ENCODE measurements at places on chromosomes 7 and 10.

GRCh38 chr7:101494602-101495329, 132.1 kb downstream of the COL26A1 start:
- DNase-seq, result peak; percentile 13

- DNase-seq, result no peak
These were observed 51.6 kb downstream of the NUDCD3 start for GRCh38 chr7:44438816-44439215.

- DNase-seq, result no peak
These were observed 72.8 kb downstream of the RHOBTB1 start for GRCh38 chr10:60871215-60871614.

DNA sequence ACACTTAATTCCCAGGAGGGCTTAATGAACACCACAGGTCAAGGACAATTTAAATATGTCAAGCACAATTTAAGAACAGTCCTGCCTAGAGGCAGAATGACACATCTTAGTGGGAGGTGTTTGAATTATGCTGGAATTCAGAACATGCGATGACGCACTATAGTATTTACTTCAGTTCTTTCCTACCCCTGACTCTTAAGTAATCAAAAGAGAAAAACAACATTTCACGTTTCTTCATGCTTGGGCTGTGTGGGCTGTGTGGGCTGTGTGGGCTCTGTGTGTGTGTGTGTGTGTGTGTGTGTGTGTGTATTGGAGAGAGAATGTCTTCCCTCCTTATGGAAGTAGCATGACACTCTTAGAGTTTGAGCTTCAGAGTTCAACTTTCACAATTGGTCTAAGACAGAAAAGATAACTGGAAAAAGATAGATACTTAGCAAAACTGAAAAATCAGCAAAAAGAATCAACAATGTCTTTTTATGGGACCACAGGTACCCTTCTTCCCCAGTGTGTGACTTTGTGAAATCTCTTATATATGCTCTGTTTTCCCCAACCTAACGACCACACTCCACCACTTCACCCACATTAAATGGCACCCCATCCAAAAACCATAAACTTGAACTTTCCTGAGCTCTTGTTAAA, 33.7 kb upstream of the CABCOCO1 start:
- peak; percentile 6 for DNase-seq

DNA sequence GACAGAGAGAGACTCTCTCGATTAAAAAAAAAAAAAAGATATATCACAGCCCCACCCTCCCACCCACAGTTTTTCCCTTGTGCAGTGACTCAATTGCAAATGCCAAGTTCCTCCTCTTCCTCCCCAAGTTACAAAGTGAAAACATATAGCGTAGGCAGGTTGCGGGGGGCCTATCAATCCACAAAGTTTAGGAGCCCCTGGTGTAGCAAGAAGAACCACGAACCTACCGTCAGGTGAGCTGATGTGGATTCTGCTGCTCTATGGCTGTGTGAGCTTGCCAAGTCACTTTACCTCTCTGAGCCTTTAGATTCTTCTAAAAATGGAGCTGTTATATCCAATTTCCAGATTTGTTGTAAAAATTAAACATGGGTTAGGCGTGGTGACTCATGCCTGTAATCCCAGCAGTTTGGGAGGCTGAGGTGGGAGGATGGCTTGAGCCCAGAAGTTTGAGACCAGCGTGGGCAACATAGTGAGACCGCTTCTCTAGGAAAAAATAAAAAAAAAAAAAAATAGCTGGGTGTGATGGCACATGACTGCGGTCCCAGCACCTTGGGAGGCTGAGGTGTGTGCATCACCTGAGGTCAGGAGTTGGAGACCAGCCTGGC, 8.2 kb upstream of the RHBDD2 start:
- no peak for DNase-seq

DNA sequence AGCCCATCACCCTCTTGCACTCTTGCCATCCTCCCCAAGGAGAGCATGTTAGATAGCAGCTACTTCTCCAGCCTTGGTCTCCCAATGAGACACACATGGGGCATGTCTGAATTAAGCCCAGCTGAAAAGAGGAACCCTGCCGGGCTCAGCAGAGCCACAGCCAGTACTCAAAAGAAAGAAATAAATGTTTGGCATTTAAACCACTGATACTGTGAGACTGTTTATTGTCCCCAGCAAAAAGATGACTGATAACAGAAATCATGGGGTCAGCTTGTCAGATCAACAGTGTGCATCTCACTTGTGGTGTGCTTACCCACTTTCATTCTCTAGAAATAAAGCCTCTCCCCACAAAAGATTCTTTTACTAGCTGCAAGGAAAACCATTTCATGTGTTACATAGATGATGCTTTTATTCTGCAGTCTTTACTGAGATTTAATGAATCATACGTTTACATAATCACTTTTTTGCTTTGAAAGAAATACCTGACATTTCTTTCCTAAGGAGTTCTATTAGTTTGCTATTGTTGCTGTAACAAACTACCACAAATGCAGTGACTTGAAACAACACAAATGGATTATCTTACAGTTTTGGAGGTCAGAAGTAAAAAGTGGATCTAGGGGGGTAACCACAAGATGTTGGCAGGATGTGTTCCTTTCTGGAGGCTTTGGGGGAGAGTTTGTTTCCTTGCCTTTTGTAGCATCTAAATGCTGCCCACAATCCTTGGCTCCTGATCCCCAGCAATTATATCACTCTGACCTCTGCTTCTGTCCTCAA, 20.9 kb downstream of the ANKRD7 start:
- no peak for DNase-seq

GRCh38 chr7:35726654-35727053, 31.7 kb upstream of the HERPUD2 start:
- peak; percentile 74 for DNase-seq

- peak; percentile 27 for DNase-seq
These were observed 1.3 kb downstream of the PFKFB3 start for GRCh38 chr10:6204063-6204340.

GRCh38 chr10:15627617-15628196, 92.0 kb downstream of the ITGA8 start:
- no peak for DNase-seq

DNA sequence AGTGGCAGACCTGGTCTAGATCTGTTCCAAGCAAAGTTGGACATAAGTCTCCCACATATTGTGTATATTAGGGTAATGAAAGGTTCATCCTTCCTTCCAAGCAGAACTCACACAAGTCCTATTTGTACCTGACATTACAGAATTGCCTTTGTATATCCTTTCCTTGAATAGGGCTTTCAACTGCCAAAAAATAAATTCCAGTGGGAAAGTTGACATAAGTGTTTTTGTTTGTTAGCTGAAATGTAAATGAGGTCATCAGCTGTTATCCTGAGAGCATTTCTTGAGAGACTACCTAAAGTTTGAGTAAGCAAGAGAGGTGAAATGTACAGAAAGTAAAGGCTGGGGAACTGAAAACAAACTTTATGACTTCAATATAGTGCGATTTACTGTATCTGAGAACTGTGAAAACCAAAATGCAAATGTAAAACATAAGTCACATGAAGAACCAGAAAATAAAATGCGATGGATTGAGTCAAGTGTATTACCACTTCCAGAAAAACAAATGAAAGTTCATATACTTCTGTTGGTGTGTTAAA, 527.3 kb upstream of the SEMA3D start:
- DNase-seq, result no peak
